ENCODE measurements at places on chromosomes 13 and 19. TPM values are rescaled to one million over a fixed set of nuclear protein-coding genes. Genes with fewer than 3 reads are reported as not detected.

LILRB1 gene
- total RNA-seq, result not detected

MIDN gene
- 14.3 TPM for total RNA-seq

ERICH4 gene
- not detected for total RNA-seq

CYP2F1 gene
- total RNA-seq, result not detected

MED26 gene
- 3.7 TPM for total RNA-seq
